ENCODE measurements at places on chromosomes 11 and 22. TPM values are rescaled to one million over a fixed set of nuclear protein-coding genes. Genes with fewer than 3 reads are reported as not detected.

DNA sequence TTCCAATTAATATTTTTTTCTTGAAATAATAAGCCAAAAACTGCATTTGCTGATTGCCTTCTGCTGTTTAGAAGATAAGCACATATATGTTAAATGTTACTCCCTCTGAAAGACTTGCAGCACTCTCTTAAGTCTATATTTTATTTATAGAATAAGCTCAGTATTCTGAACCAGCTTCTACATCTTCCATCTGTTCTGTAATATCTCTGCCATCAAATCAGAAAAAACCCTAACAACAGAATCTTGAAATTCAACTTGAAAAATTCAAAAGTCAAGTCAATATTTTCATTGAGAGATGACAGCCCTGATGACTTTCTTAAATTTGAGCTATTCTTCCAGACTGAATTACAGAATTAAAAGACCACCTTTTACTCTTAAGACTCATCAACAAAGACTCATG, 247.9 kb downstream of the NELL1 start:
- H3K4me1 ChIP-seq = no peaks in the 10 kb centered on the region
- H3K27me3 ChIP-seq = no peaks in the 10 kb centered on the region
- no peak for DNase-seq
- H3K27ac ChIP-seq = no peak overlapping the region

The LRRC10B gene
- not detected for total RNA-seq

The OR5B17 gene
- not detected for total RNA-seq

DNA sequence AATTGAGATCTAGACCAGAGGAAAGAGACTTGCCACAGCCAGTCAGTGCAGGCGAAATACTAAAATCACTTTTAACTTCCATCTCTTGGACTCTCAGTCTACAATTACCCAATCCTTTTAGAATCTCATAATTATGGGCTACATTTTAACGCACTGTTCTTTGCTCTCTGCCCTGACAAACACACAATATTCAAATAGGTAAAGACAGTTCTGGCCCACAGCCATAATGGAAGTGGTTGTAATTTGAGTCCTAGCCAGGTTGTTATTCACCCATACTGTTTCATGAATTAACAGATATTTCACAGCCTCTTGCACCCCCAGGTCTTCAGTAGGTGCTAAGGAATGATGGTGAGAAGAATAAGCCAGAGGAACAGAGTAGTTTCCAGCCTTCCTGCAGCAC, 830 bp downstream of the C11orf97 start:
- H3K27me3 ChIP-seq = peaks cover 42% of the 10 kb centered on the region
- H3K27ac ChIP-seq = no peak overlapping the region
- H3K4me3 ChIP-seq = no peak overlapping the region
- no peaks in the 10 kb centered on the region for H3K36me3 ChIP-seq

- H3K4me3 ChIP-seq = no peak overlapping the region
- H3K36me3 ChIP-seq = no peaks in the 10 kb centered on the region
- no peak for DNase-seq
- H3K27me3 ChIP-seq = no peaks in the 10 kb centered on the region
These were observed 30.6 kb downstream of the TECTA start for GRCh38 chr11:121131656-121132055.

The RIMBP3C gene
- total RNA-seq = 1.0 TPM

- H3K27ac ChIP-seq = no peak overlapping the region
- DNase-seq = no peak
- H3K4me3 ChIP-seq = no peak overlapping the region
- no peaks in the 10 kb centered on the region for H3K4me1 ChIP-seq
- peaks cover 25% of the 10 kb centered on the region for H3K27me3 ChIP-seq
These were observed 20.1 kb upstream of the NCAM1 start for GRCh38 chr11:112941104-112941503.

The UPB1 gene
- total RNA-seq = 0.34 TPM

DNA sequence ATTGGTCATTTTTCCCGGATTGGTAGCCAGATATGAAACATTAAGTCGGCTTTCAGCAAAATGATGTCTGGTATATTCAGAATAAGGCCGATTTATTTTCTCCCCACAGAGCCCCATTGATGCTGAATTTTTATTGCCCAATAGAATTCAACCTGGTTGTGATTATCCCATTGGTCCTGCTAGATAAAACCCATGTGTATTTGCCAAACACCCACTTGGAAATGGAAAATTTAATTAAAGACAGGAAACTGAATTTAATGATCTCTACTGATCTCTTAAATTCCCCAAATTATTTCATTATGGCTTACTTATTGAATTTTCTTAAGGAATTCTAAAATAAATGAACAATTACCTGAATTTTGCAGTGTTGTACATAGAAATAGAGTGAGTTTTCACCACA, 609.8 kb downstream of the NTM start:
- H3K4me3 ChIP-seq = no peak overlapping the region
- H3K4me1 ChIP-seq = no peaks in the 10 kb centered on the region
- no peak for DNase-seq
- H3K36me3 ChIP-seq = no peaks in the 10 kb centered on the region
- H3K27ac ChIP-seq = no peak overlapping the region
- H3K27me3 ChIP-seq = no peaks in the 10 kb centered on the region

The BID gene
- total RNA-seq = 35.6 TPM

The EHBP1L1 gene
- total RNA-seq = 118 TPM

- H3K4me3 ChIP-seq = peak overlapping the region; percentile 79
- DNase-seq = no peak
- peaks cover 19% of the 10 kb centered on the region for H3K36me3 ChIP-seq
- no peaks in the 10 kb centered on the region for H3K27me3 ChIP-seq
- H3K27ac ChIP-seq = peak overlapping the region; percentile 96
These were observed 2.3 kb upstream of the ANKRD13D start for GRCh38 chr11:67286621-67287333.

GRCh38 chr11:561148-562003, 606 bp downstream of the RASSF7 start:
- H3K36me3 ChIP-seq = peaks cover 4% of the 10 kb centered on the region
- H3K27ac ChIP-seq = peak overlapping the region; percentile 80
- H3K27me3 ChIP-seq = peaks cover 16% of the 10 kb centered on the region
- H3K4me1 ChIP-seq = peaks cover 13% of the 10 kb centered on the region

GRCh38 chr11:74909812-74910211, 39.1 kb downstream of the XRRA1 start:
- H3K4me3 ChIP-seq = no peak overlapping the region
- DNase-seq = no peak
- H3K36me3 ChIP-seq = peaks cover 49% of the 10 kb centered on the region
- peaks cover 9% of the 10 kb centered on the region for H3K4me1 ChIP-seq
- no peaks in the 10 kb centered on the region for H3K27me3 ChIP-seq

The LDLRAD3 gene
- 0.09 TPM for total RNA-seq

The KCNJ4 gene
- not detected for total RNA-seq

Measured in activated naive CD8-positive, alpha-beta T cell treated with anti-CD3 and anti-CD28 coated beads, Interleukin-2, amount 10 ng/mL, durations not matched to agents 7 days and 5 days (primary cell).